ENCODE measurements at places on chromosomes 6 and 20.

GRCh38 chr6:53854843-53855567 lies 60.2 kb downstream of the LRRC1 start:
- DNase-seq: no peak

GRCh38 chr20:64055893-64056638 lies 6.6 kb upstream of the SOX18 start:
- DNase-seq: no peak

DNA sequence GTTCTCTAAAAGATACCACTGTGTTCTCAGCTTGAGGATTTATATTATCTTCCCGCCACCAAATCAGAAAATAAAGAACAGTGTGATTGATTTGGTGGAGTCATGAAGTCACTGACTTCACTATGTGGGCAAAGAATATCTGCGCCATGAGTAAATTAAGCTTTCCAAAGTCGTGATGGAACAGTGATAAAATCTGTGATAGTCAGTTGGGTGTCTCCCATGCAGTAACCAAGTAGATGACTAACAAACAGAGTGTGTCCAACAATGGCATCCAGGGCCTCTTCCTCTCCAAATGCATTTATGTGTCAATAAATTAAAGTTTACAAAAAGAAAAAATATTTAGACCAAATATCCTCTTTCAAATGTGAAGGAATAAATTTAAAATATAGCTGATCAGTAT lies 87.0 kb upstream of the DST start:
- DNase-seq: no peak

- no peak for DNase-seq
Measured at GRCh38 chr6:19837511-19838441, 606 bp downstream of the ID4 start.

DNA sequence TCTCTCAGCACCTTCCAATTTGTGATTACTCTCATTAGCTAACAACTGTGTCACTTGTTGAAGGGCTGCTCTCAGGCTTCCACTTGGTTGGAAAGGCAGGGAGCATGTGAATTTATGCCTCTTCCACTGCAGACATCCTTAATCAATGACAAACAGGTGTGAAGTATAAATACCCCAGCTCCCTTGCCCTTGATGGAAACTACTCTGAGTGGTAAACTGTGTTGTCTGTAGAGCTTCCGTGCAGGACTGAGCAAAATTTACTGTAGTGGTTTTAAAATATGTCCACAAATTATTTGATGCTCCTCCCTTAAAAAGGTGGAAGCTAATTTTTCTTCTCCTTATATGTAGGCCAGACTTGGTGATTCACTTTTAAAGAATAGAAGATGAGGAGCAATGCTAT lies 253.0 kb upstream of the TBX18 start:
- DNase-seq: no peak

All from DMS79 treated with DMSO at 0.1 percent for 48 hours (cell line).